Activated CD8-positive, alpha-beta T cell treated with anti-CD3 and anti-CD28 coated beads, Interleukin-2, amount 10 ng/mL, durations not matched to agents 7 days and 5 days (primary cell): ENCODE measurements at places on chromosomes 5 and 9. TPM values are rescaled to one million over a fixed set of nuclear protein-coding genes. Genes with fewer than 3 reads are reported as not detected.
A peak's percentile ranks its signal among the peaks of the same experiment; 100 is the strongest.

Gene NUTM2G
- total RNA-seq = not detected

Gene GABRA1
- not detected for total RNA-seq

- peaks cover 44% of the 10 kb centered on the region for H3K4me1 ChIP-seq
- peak overlapping the region; percentile 76 for H3K27ac ChIP-seq
- peak overlapping the region; percentile 49 for H3K4me3 ChIP-seq
- peaks cover 53% of the 10 kb centered on the region for H3K36me3 ChIP-seq
- no peaks in the 10 kb centered on the region for H3K27me3 ChIP-seq
These were observed 13.3 kb downstream of the SLC25A46 start for GRCh38 chr5:110751902-110752762.

DNA sequence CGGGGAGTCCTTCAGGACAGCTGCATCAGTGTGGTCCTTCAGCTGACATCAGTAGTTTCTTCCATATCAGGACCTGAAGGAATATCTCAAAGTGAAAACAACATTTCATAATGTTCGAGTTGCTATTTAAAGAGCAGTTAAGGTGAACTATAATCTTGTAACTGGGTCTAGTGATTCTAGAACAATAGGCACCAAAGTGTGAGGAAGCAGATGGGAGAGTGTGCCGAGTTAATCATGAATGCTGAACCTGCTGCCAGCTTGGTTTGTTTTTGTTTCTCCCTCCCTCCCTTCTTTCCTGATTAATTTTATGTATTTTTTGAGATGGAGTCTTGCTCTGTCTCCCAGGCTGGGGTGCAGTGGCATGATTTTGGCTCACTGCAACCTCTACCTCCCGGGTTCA lies 3.6 kb upstream of the PTGR1 start:
- H3K4me1 ChIP-seq = peaks cover 17% of the 10 kb centered on the region
- no peak overlapping the region for H3K27ac ChIP-seq
- no peak overlapping the region for H3K4me3 ChIP-seq
- no peaks in the 10 kb centered on the region for H3K36me3 ChIP-seq

DNA sequence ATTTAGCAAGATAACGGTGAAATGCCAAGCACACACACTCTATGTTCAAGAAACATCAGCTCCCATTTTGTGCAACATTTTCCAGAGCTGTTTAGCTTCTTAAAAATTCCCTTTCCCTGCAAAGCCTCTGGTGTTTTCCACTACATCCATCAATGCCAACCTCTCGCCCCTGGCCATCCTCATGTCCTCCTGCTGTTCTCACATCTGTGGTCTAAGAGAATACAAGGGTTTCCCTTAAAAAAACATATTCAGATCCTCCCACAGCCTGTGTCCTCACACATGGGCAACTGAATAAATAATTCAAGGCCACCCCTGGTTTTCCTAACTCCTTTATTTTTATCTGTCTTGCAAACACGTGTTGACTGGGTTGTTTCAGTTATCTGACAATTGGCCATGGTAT lies 70.3 kb downstream of the PAPPA start:
- no peak for DNase-seq
- H3K27me3 ChIP-seq = no peaks in the 10 kb centered on the region
- H3K27ac ChIP-seq = no peak overlapping the region
- H3K4me3 ChIP-seq = no peak overlapping the region

Gene AGXT2
- not detected for total RNA-seq

DNA sequence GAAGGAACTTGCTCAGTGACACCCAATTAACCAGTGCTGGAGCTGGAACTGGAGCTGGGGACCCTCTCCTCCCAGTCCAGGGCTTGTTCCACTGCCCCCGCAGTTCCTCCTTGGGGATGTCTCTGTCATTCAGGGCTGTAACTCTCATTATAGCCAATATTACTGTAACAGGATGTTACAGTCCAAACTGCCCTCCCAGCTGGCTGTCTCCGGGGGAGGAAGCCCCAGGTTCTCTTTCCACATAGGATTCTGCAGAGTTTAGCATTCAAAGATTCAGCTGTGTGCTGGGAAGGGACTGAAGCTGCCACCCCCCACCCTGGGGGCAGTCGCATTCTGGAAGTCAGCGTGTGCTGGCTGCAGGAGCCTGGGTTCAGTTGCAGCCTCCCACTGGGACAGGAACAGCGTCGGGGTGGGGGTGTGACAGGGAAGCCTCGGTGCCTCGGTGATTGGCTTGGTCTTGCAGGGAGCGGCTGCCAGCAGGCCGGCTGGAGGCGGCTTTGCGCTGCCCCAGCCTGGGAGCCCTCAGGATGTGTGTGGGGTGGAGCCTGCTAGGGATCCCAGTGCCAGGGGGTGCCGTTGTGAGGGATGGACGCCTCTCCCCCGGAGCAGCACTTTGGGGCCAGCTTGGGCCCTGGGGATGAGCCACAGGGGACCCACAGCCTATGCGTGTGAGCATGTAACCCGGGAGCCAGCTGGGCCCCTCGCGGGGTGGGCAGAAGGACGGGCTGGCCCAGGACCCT lies 101.1 kb downstream of the RGS3 start:
- peaks cover 29% of the 10 kb centered on the region for H3K4me1 ChIP-seq
- no peak for DNase-seq
- H3K27ac ChIP-seq = no peak overlapping the region
- no peak overlapping the region for H3K4me3 ChIP-seq
- no peaks in the 10 kb centered on the region for H3K27me3 ChIP-seq

DNA sequence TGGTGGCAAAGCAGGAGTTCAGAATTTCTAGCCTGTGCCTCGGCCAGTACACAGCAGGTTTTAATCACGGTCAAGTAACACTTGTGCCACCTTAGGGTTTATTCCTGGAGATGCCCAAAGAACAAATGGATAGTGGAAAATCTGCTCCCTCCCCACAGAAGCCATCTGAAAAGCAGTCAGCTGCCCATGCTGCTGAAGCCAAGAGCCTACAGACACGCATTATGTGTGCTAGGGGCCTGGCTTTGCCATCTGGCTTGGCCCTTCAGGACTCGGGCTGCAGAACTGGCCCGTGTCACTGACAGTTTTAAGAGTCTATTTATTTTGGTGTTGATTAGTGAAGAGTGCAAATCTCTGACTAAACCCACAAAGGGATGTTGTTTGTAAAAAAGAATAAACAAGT lies 11.1 kb downstream of the ARSB start:
- H3K27me3 ChIP-seq = no peaks in the 10 kb centered on the region
- H3K36me3 ChIP-seq = no peaks in the 10 kb centered on the region
- peaks cover 7% of the 10 kb centered on the region for H3K4me1 ChIP-seq
- no peak overlapping the region for H3K27ac ChIP-seq

DNA sequence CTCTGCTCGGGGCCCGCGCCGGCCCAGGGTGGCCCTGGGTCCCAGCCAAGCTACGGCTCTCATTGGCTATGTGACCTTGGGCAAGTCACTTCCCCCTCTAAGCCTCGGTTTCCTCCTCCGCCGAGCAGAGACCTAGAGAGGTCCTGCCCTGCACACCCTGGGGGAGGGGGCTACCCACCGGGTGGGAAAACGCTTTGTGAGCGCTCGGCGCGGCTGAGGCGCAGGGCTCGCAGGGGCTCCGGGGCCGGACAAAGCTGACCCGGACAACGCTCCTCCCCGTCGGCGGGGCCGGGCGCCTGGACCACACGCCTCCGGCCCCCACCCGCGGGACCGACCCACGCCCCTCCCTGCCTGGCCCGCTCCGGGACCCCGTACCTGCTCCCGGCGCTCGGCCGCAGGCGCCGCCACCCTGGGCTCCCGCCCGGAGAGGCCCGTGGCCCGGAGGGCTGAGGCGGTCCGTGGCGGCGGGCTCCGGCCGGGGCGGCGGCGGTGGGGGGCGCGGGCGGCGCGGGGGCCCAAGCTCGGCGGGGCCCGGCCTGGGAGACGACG lies 85.7 kb upstream of the MELK start:
- peak overlapping the region; percentile 51 for H3K27ac ChIP-seq
- H3K27me3 ChIP-seq = no peaks in the 10 kb centered on the region
- peak overlapping the region; percentile 91 for H3K4me3 ChIP-seq
- peaks cover 53% of the 10 kb centered on the region for H3K4me1 ChIP-seq
- H3K36me3 ChIP-seq = peaks cover 4% of the 10 kb centered on the region

- H3K36me3 ChIP-seq = no peaks in the 10 kb centered on the region
- DNase-seq = no peak
- no peaks in the 10 kb centered on the region for H3K27me3 ChIP-seq
- H3K4me3 ChIP-seq = no peak overlapping the region
These were observed 27.2 kb downstream of the NEK6 start for GRCh38 chr9:124284940-124285441.

Gene SLC25A2
- total RNA-seq = 0.39 TPM

Gene MRPS2
- 28.4 TPM for total RNA-seq

- no peak overlapping the region for H3K27ac ChIP-seq
- H3K36me3 ChIP-seq = no peaks in the 10 kb centered on the region
- DNase-seq = no peak
- H3K4me1 ChIP-seq = no peaks in the 10 kb centered on the region
These were observed 29.1 kb downstream of the FRMPD1 start for GRCh38 chr9:37679649-37680402.
